ENCODE measurements at places on chromosomes 1 and 21. TPM values are rescaled to one million over a fixed set of nuclear protein-coding genes. Genes with fewer than 3 reads are reported as not detected.

DNA sequence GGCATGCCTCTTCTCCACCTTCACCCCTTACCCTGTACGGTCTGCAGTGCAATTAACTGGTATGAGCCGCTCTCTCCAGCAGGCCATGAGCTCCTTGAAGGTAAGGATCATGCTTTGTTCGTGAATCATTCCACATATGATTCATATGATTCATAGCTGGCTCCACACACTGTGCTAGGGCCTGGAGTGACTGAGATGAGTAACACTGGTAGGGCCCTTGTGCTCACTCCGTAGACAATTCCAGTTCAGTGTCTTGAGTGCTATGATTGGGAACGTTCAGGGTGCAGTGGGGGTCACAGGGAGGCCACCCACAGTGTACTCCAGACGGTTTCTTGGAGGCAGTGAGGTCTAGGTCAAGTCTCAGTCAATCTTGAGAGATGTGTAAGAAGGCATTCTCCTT lies 239.8 kb downstream of the LMX1A start:
- DNase-seq, result no peak

DNA sequence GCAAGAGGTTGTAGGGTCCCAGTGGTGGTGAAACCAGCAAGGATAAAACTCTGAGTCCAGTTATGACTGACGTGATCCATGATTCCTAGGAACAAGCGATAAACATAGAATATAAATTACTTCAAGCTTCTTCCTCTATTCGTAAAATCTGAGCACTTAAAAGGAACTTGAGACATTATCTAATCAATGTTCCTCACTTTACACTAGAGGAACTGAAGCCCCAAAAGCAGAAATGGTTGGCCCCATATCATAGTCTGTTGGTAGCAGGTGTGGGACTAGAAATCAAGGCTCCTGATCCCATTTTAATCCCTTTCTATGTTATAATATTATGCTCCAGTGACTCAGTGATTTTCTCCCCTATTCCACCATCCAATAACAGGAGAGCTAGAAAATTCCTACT lies 21.9 kb upstream of the MNDA start:
- no peak for DNase-seq

GRCh38 chr21:20822666-20823065 lies 175.5 kb upstream of the NCAM2 start:
- DNase-seq, result no peak

- DNase-seq, result no peak
Observed at GRCh38 chr1:65541865-65542264, 121.4 kb downstream of the LEPR start.

GRCh38 chr1:197937892-197938291 lies 20.7 kb downstream of the LHX9 start:
- no peak for DNase-seq

- DNase-seq, result no peak
Observed at GRCh38 chr1:169891539-169891885, 2.2 kb downstream of the SCYL3 start.

DNA sequence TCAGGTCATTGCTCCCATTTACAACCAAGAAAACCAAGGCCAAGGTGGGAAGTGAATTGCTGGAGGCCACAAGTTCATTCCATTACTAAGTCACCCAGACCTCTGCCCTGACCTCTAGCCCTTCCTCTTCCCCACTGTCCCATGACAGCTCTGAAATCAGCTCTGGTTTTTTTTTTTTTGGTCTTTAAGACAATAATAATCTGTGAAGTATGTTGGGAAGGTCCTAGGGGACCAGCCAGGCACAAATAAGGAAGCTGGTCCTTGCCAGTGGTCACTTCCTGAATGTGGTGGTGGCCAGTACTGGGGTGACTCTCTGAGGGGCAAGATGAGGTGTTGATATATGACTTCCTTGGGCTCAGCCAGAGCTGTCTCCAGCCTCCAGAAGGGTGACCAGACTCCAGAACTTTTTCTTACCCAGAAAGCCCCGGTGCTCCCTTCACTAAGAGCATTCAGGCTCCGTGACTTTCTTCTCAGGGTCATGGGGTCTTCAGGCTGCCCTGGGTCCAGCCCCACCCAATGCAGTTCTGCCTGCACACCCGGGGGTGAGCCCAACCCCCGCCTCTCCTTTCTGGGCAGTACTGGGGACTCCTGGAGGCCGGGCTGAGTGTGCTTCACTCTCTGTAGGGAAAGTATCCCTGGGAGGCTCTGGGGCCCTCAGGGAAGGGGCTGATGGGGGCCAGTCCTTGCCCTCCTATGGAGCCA lies 159.6 kb downstream of the PTPRU start:
- DNase-seq, result no peak

DNA sequence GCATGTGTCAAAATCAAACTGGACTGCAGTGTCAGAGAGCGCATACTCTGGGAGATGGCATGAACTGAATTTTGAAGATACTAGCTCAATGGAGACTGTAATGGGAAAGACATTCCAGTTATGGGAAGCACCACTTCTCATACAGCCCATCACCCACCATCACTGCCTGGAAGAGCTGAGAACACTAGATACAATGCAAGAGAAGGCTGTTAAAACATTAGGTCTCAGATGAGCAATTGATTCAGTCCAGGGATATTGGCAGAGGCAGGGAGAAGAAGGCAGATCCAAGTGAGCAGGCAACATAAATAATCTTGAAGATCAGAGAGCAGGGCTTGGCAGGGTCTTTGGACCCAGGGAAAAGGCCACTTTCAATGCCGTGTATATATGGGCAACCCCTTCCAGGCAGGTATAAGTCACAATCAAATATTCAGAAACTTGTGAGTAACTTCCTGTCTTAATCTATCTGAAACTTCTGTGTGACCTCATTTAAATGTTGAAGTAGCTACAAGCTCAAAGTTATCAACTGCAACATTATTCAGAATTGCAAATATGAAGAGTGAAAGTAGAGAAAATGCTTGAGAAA lies 290.3 kb upstream of the SGIP1 start:
- no peak for DNase-seq

DNA sequence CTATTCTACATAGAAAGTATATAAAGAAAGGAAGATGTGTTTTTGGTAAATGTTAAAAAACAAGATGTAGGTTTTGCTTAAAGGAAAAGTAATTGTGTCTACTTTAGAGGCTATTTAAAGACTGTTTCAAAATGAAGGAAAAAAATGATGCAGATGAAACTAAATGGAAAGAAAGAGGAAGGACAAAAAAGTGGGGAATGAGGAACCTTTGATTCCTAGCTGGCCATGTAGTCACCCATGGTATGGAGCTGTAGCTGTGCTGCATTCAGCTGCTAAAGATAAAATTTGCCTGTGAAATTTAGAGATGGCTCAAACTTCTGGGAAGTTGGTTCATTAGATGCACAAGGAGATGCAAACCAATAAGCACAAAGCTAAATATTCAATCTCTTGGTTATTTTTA lies 86.8 kb upstream of the SERBP1 start:
- DNase-seq, result no peak

GRCh38 chr1:8402109-8402710 lies 84.3 kb downstream of the SLC45A1 start:
- DNase-seq, result no peak

Gene DEPDC1
- polyA plus RNA-seq, result not detected

Gene REG4
- polyA plus RNA-seq, result 9.8 TPM

Gene UTS2
- not detected for polyA plus RNA-seq

Gene SHE
- 0.04 TPM for polyA plus RNA-seq

Gene RASSF5
- 416 TPM for polyA plus RNA-seq

All from naive thymus-derived CD4-positive, alpha-beta T cell (primary cell).